ENCODE measurements at places on chromosomes 12 and 14.
A peak's percentile ranks its signal among the peaks of the same experiment; 100 is the strongest.

DNA sequence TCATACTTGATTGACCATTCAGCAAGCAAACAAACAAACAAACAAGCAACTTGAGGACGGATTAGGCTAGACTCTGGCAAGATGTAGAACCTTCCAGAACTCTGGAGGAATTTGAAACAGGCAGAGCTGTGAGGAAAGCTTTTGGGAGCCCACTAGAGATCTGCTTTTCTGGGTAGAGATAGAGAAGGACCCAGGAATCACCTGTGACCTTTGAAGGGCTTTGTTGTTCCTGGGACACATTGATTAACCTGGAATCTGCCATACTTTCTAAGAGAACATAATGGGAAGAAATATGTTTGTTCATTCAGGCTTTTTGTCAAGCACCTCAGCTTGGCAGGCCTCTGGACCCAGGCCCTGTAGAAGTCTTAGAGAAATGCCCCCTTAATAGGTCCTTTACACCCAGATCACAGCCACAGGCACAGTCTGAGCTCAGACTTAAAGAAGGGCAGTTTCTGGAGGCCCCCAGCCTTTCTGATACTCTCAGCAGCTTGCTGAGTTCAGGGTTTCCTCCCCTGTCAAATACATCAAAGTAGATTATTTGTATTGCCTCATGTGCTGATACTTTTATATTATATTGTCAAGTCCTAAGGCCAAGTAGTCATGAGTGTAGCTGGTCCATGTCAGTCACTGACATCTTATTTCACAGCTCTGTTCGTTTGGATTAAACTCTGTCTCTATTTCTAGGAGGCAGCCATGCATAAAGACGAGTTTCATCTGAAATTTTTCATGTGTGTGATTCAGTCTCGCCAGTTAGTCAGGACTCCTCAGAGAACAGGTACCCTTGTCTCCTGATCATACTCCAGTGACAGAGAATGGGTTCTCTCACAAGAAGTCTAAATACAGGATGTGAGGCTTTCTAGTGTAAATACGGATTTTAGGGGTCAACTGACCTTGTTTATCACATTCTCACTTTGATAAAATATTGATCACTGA, 1.1 kb upstream of the SENP1 start:
- DNase-seq = no peak

GRCh38 chr14:50874757-50875156, 2.9 kb downstream of the ABHD12B start:
- DNase-seq = no peak

- DNase-seq = no peak
These were observed 15.0 kb upstream of the ORAI1 start for GRCh38 chr12:121611306-121611705.

DNA sequence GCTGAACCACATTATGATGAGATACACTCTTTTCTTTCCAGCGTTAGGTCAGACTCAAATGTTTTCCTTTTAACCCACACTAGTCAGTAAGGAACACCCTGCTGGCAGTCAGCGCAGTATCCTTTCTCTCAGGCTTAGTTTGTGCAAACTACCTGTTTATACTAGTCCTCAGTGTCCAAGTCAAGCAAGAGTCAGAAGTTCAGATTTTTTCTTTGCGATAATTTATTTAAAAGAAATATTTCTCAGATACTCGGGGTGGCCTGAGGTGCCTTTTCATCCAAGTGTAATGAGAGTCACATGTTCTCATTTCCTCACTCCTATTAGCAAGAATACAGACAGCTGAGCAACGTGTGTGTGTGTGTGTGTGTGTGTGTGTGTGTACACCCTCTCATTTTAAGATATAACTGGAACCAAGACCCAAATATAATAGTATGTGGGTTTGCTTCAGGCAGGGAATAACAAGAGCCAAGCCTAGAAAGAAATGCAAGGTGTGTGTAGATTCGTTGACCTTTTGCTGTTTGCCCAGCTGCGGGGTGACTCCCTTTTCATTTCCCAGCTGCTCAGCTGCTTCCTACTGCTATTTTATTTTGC, 182.7 kb downstream of the KICS2 start:
- DNase-seq = no peak

DNA sequence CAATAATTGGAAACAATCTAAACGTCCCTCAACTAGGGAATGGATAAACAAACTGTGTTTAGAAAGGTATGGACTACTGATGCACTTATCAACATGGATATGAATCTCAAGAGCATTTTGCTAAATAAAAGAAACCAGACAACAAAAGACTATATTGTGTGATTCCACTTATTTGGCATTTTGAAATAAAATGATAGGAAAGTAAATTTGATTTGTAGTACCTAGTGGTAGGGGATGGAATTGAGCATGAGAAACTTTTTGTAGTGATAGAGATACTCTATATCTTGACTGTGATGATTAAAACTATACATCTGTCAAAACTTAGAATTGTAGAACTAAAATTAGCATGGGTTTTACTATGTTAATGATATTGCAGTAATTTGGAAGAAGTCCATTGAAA, 87.1 kb downstream of the ARID2 start:
- no peak for DNase-seq

DNA sequence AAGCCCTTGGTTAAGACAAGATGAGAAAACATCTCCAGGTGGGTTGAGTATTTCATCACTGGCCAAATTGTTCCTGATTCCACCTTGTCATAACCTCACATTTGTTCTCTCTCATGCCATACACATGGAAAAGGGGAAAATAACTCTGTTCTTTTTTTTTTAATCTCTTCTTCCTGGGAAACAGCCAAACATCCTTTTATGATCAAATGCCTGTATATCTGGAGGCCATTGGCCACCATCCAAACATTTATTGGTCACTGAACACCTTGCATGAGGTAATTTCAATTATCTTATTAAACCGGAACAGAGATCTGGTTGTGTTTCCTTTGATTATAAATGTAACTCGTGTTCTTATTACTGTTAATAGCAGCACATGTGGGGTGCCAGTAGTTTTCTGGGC, 469.6 kb downstream of the NPAS3 start:
- DNase-seq = no peak

- no peak for DNase-seq
These were observed 259.6 kb downstream of the ITPR2 start for GRCh38 chr12:26573225-26573909.

GRCh38 chr14:59739794-59740193, 130.8 kb downstream of the RTN1 start:
- DNase-seq = peak; percentile 8

GRCh38 chr12:27179400-27180214, 64.5 kb upstream of the STK38L start:
- DNase-seq = peak; percentile 25

- no peak for DNase-seq
These were observed 19.9 kb upstream of the MYL2 start for GRCh38 chr12:110940296-110940695.

DNA sequence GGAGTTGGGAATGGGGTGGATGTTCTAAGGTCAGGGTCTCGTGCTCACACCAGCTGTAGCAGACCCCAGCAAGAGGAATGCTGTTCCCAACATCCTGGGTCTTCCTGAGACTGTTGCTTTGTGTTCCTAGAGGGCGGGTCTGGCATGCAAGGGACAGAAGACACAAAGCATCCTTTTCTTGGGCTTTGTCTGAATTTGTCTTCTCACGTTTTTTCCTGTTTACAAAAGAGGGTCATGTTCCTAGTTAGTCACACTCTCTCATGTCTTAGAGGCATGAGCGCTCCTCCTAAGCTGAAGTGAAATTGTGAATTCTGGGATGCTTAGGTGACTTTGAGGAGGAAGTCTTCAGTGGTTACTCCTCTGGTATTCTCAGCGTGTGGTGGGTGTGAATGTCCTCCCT, 9.6 kb upstream of the TAMALIN start:
- no peak for DNase-seq

- DNase-seq = no peak
These were observed 129.9 kb downstream of the GALC start for GRCh38 chr14:87863047-87863446.

DNA sequence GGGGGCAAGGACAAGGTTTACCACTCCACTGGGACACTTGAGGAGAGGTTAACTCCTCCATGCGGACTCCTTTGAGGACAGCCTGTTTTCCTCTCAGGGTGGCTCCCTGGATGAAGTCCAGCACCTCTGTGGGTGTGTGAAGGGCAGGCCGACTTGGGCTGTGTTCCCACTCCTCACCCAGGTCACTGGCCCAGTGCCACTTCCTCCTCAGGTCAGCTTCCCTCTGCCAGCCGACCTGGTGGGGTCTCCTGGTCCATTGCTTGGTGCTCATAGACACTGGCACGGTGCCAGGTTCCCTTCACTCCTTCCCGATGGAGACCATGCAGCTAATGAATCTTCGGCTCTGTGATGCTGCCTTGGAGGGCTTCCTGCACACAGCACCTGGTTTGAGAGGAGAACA, 146.4 kb upstream of the RTL1 start:
- no peak for DNase-seq

GRCh38 chr12:121678716-121679300, 9.4 kb upstream of the MORN3 start:
- no peak for DNase-seq

DNA sequence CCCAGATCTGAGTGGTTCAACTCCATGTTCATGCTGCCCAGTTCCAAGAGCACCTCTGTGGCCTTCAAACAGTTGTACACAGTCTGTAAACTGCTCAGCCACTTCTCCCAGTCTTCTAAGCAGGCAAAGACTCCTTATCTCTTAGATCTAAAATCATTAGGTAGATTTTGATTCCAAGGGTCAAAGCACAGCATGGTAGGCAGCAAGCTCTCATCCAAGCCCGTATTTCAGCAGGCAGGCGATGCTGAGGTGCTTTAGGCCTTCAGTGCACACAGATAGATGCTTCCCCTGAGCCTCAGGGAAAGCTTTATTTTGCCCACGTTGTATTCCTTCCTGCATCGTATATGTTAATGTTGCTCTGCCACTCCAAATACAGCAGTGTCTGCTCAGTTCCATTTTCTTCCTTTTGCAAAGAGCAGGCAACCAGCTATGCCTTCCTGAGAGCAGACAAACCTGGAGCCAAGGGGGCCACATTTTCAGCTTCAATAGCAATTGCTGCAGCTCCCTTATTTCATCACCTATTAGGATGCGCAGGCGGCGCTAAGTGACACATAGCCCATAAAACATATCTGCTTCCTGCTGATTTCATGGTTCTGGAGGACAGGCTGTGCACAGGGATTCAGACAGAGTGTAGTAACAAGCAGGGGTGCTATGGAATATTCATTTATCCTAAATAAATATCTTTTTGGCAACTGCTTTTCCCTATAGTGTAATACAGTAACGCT, 67.5 kb downstream of the ETV6 start:
- no peak for DNase-seq

GRCh38 chr14:95683793-95684192, 2.4 kb upstream of the TCL1B start:
- no peak for DNase-seq

DNA sequence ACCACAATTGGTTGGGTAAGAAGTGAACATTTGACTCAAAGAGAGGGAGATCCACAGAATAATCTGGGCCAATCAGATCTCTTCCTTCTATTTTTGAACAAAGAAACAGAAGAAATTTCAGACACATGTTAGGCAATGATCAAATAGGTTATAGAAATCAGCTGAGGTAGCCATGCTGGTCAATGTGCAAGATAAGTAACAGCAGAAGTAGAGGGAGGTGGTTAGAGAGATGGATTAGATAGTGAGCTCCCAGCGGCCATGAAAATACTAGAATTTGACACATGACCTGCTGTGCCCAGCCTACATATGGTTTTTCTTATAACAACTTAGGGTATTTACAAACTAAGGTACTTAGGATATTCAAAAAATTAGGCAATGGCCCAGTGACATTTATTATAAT, 230.9 kb upstream of the ARID2 start:
- no peak for DNase-seq

DNA sequence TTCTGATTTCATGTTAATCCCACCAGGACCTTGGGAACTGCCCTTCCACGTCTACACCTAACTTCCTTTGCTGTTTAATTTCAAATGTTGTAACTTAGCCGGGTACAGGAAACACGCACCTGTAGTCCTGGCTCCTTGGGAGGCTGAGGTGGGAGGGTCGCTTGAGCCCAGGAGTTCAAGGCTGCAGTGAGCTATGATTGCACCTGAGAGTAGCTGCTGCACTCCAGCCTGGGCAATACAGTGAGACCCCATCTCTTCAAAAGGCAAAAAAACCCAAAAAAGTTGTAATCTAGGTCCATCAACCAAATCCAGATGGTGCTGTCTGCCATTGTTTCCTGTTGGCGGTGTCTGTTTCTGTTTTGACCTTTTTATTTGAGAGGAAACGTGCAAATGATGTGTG, 14.5 kb downstream of the BCL7A start:
- DNase-seq = no peak

DNA sequence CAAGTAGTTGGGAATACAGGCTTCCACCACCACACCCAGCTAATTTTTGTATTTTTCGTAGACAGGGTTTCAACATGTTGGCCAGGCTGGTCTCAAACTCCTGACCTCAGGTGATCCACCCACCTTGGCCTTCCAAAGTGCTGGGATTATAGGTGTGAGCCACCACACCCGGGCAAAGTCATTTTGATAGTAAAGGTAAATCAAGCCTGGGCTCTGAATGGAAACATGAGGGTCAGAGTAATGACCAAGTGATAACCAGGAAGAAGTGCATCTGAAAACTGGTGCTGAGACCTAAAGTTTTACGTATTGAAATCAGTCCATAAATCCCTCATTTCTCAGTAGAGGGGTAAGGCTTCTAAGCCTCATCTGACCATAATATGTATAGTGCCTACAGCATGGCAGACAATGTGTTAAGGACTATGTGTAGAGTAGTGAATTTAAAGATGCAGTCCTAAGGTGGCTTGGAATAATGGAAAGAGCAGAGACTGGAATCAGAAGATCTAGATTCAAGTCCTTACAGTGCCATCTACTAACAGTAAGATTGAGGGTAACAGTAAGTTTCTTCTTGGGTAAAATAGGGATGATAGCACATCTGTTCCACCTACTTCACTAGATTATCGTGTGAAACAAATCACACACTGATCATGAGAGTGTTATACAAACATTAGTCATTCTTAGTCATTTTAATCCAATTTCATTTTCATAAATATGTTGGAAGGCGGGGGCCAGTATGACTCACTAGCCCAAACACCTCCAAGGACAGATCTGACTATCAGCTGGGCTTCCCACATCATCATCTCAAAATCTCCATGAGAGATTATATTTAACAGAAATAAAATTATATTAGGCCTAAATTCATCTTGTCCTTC, 11.2 kb downstream of the MAP4K5 start:
- DNase-seq = no peak

All from CD4-positive, alpha-beta T cell (primary cell).